CD14-positive monocyte (primary cell): ENCODE measurements at places on chromosomes 3 and 15. TPM values are rescaled to one million over a fixed set of nuclear protein-coding genes. Genes with fewer than 3 reads are reported as not detected.
A peak's percentile ranks its signal among the peaks of the same experiment; 100 is the strongest.

The TM4SF4 gene
- not detected for polyA plus RNA-seq

GRCh38 chr3:155335724-155336354 lies 42.4 kb upstream of the STRIT1 start:
- H3K36me3 ChIP-seq = no peaks in the 10 kb centered on the region
- H3K4me3 ChIP-seq = no peak overlapping the region
- no peaks in the 10 kb centered on the region for H3K27me3 ChIP-seq
- no peak for DNase-seq
- H3K27ac ChIP-seq = no peak overlapping the region

The GPR176 gene
- 0.18 TPM for polyA plus RNA-seq

DNA sequence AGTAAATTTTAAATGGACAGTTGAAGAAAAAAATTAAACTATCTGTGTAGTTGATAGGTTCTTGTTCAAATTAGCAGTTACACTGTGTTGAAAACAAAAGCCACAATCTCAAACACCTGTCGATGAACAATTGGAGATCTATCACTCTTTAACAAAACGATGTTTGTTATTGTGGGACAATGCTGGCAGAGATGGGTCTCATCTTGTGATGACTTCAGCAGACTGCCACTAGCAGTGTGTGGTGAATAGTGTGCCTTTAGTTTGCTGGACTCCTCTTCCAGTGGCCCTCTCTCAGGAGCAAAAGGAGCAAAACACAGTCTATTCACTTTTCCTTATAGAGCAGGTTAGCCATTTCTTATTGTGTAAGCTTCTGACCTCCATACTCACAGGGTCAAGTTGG lies 14.7 kb upstream of the TRIM59 start:
- H3K36me3 ChIP-seq = no peaks in the 10 kb centered on the region
- H3K4me3 ChIP-seq = no peak overlapping the region
- H3K27me3 ChIP-seq = no peaks in the 10 kb centered on the region
- no peak overlapping the region for H3K27ac ChIP-seq

DNA sequence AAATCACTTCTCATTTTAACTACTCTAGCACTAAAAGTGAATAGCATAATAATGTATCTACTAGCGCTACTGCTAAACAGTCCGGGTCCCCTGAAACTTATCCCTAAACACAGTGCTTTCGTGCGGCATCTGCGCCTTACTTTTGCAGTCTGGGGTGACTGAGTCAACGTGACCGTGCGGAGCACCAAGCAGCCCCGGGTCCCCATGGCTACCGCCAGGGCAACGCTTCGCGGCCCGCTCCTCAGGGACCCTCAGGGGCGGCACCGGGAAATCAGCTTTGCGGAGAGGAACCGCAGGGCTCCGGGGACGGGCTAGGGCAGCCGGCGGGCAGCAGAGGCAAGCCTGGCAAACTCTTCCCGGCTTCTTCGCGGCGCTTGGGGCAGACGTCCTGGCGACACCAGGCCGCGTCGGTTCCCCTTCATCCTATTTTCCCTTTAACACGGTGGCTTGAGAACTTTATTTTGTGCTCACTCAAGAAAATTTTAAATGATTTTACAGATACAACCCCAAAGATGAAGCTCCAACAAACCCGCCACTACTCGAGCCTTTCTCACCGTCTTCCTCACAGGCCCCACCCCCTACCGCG lies 757 bp upstream of the DIPK2A start:
- H3K27me3 ChIP-seq = no peaks in the 10 kb centered on the region
- peak; percentile 72 for DNase-seq
- peaks cover 43% of the 10 kb centered on the region for H3K4me1 ChIP-seq
- H3K27ac ChIP-seq = peak overlapping the region; percentile 99
- no peaks in the 10 kb centered on the region for H3K36me3 ChIP-seq
